ENCODE measurements at places on chromosomes 4 and X.

DNA sequence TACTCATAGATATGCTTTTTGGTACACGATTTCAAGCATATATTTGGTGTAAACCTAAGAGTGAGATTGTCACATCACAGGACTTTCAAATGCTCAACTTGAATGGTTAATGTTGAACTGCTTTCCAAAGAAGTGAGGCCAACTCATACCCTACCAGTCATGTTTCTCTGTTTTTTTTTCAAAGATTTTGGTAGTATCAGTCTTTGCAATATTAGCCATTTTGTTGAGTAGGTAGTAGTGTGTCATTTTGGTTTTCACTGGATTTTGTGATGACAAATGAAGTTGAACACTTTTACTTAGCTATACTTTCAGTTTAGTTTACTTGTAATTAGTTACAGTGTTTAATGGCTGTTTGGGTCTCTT is 12.5 kb upstream of the HS3ST1 start:
- no peak for DNase-seq

DNA sequence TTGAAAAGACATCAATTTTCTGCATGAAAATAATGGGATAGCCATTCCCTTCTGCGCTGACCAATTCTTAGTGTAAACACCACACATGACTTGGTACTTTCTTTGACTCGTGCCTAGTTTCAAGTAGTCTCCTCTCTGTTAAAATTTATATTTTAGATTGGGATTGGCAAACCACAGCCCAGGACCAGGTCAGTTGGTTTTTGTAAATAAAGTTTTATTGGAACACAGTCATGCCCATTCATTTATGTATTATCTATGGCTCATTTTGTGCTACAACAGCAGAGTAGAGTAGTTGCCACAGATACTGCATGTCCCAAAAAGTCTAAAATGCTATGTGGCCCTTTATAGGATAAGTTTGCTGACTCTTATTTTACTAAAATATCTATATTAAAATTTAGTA is 46.7 kb downstream of the BMX start:
- no peak for DNase-seq

DNA sequence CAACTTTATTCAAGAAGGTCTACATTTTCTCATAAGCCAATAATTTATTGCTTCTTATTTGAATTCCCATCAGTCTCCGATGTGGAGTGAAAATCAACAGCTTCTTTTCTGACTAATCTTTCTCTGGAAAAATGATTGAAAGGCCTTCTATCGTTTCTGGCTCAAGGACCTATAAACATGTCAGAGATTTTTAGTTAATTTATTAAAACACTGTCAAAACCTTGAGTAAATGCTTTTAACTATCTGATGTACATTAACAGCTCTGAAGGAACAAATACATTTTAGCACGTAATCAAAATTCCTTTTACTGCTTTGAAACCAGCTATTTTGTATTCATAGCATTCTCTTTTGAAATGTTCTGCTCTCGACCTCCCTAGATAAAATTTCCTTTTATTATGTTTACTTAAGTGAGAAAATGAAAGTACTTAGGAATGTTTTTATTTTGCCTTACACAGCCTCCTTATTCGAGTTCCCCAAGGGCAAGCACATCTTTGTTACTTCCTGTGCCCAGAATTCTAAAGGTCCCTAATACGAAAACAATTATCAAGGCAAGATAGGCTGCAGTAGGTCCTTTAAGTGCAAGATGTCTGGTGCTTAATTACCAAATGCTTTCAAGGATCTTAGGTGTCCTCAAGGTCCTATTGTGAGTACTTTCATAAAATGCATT is 3.1 kb upstream of the ZFX start:
- no peak for DNase-seq

GRCh38 chrX:101442085-101442484 is 34.1 kb downstream of the HNRNPH2 start:
- no peak for DNase-seq

DNA sequence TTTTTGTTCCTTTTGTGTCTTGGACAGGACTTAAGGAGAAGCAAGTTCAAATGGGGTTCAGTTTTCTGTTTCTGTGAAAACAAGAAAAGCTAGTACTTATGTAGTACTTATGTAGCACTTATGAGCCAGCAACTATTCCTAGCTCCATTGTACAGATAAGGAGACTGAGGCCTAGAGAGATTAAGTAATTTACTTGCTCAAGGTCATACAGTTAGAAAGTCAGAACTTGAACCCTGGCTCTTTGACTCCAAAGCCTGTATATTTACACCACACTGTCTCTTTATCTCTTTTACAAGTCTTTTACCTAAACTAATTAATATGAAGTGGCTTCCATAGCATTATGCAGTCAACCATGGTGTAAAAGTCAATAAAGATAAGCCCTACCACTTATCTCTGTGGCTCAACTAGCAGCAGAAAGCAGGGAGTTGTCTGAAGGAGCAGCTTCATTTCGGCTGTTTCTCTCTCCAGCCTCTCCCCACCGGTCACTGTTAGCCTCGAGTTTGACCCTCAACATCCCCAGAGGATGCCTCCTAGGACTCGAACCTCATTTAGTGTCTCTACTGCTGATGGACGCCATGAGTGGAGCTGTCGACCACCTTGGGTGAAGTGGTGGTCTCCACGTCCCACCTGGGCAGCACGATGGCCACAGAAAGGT is 209.9 kb downstream of the SHROOM3 start:
- no peak for DNase-seq

DNA sequence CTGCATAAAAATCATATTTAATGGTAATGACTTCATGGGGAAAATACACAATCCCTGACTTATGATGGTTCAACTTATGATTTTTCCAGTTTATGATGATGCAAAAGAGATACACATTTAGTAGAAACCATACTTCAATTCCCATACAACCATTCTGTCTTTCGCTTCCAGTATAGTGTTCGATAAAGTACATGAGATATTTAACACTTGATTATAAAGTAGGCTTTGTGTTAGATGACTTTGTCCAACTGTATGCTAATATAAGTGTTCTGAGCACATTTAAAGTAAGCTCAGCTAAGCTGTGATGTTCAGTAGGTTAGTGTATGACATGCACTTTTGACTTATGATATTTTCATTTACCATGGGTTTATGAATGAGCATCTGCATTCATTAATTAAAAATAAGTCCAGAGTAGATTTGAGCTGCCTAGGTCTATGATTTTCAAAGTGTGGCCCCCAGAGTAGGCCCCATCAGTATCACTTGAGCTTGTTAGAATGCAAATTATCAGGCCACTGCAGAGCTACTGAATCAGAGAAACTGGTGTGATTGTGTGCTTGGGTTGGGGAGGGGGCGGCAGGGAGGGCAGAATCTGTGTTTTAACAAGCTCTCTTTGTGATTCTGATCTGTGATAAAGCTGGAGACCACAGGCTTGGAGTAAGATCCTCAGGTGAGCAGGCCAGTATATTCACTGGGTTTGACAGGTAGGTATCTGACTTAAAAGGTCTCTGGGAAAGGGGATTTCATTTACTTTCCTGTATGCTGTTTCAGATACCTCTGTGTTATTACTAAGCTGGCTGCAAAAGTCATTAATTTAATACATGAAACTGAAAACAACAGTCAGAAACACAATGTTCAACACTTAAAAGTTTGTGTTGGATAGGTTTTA is 8.4 kb downstream of the ATP10D start:
- DNase-seq, result no peak

DNA sequence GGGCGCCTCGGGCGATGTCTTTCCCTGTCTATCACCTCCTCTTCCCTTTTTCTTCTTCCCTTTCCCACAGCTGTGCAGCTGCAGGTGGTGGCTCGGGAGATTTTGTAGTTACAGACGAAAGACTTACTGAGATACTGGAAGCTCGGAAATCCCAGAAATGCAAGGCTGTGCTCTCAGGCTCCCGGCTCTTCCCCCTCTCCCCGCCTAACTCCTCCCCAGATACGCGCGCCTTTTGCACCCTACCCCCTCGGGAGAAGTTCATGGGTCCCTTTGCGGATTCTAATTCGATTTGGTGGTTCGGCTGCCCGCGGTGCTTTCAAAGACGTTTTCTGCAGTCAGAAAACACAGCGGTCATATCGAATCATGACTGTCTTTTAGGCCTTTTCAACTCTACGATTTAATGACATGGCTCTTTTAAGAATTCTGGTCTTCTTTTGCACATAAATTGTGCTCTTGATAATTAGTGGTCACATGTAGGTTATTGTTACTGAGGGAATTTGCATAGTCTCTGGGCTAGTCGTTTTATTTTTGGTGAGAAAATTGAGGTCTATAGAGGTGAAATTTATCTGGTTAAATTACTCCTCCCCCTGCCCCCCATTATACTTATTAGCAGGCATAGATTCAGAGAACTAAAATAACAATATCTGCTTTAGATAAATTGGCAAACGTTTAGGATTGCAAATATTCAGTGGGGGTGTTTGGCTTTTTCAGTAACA is 1.6 kb downstream of the SEPTIN11 start:
- no peak for DNase-seq

DNA sequence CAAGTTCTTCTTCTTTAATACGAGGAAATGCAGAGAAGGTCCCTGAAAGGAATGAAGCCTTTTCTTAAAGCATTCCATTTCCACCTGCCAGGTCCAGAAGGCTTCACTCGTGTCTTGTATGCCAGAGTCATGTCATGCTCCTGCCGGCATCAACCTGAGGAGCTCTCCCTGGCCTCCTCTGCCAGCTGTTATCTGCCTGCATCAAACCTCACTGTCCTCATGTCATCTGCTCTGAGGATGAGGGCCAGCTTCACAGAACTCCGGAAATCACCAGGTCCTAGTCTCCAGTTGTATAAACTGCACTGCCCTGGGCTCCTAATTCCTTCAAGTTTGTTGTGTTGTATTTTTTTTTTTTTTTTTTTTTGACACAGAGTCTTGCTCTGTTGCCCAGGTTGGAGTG is 20.0 kb upstream of the S100G start:
- no peak for DNase-seq

- no peak for DNase-seq
Measured at GRCh38 chr4:82611527-82611926, 49.7 kb upstream of the TMEM150C start.

DNA sequence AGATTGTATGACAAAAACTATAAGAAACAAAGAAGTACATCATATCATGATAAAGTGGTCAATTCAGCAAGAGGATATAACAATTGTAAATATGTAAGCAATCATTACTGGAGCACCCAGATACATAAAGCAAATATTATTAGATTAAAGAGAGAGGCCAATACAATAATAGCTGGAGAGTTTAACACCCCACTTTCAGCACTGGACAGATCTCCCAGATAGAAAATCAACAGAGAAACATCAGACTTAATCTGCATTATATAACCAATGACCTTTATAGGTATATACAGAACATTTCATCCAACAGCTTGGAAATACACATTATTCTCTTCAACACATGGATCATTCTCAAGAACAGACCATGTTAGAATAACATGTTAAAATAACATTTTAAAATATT is 128.4 kb downstream of the SPOCK3 start:
- DNase-seq, result no peak

DNA sequence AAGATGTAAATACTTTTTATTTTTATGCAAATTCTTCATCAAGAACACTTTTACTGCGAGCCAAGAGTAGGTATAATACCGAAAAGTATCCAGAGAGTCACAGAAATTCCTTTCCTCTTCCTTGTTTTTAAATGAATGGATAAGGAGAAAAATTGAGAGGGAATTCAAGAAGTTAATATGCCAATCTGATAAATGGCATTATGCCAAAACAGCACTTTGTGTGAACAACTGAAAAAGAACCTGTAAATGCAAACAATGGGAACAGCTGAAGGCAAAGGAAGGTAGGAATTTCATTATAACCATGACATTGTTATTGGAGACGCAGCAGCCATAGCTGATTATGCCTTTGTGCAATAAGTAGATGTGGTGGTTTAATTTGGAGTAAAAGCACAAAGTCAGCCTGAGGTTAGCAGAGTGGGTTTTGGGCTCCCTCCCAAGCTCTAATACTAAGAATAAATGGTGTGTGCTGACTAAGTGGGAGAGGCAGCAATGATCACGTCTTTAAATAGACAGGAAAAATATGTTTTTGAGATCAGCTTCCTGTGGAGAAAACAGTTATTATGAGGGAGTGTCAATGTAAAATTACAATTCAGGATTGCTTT is 209.8 kb upstream of the NDST4 start:
- no peak for DNase-seq

- DNase-seq, result no peak
Measured at GRCh38 chr4:160143574-160143973, 1040.7 kb downstream of the RAPGEF2 start.

GRCh38 chr4:56320293-56320692 is 67.0 kb downstream of the AASDH start:
- DNase-seq, result no peak

DNA sequence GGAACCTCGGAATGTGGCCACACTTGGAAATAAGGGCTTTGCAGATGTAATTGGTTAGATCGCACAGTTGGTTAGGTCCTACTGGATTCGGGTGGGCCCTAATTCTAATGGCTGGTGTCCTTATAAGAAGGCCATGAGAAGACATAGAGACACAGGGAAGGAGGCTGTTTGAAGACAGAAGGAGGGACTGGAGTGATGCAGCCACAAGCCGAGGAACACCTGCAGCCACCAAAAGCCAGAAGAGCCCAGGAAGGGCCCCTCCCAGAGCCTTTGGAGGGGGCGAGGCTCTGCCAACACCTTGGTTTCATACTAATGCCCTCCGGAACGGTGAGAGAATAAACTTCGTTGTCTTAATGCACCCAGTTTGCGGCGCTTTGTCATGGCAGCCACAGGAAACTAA is 47.0 kb downstream of the EVC start:
- DNase-seq, result no peak

GRCh38 chrX:122218666-122219065 is 965.4 kb upstream of the GRIA3 start:
- no peak for DNase-seq
